CD4-positive, alpha-beta T cell treated with Interleukin-12 subunit alpha and Interleukin-12 subunit beta, for 1 hour (primary cell): ENCODE measurements at places on chromosomes 16 and 17.

GRCh38 chr16:2983706-2984136 lies 3.5 kb upstream of the PKMYT1 start:
- peak; percentile 73 for DNase-seq

DNA sequence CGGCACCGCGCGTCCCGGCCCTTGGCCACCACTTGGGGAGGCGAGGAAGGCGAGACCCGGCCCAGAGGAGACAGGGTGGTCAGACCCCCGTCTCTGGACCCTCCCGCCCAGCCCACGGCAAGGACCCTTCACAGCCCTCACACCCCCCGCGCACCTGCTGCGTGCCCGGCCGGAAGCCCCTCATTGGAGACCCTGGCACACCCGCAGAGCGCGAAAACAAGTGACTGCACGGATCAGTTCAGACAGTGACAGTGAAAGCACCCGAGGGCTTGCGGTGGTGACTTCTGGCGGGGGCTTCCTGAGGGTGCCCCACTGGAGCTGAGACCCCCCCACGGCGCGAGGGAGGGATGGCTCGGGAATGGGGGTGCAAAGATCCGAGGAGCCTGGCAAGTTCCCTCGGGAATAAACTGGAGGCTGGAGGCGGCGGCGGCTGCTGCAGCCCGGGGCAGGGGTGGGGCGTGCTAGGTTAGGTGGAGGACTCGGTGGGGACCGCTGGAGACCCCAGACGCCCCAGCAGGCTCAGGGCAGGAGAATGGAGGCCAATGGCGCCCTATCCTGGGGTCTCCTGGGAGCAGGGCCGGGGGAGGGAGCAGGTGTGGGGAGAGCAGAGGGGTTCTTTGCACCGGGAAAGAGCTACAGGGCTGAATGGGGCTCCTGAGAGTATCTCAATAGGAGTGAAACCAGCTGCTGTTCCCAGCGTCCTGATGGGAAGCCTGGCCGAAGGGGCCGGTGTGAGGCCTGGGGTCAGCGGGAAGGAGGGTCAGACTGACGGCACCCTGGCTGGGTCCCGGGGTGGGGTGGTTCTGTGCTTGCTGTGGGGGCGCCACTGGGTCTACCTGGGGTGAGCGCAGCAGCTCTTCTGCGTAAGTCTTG lies 824 bp upstream of the FBXL16 start:
- no peak for DNase-seq

DNA sequence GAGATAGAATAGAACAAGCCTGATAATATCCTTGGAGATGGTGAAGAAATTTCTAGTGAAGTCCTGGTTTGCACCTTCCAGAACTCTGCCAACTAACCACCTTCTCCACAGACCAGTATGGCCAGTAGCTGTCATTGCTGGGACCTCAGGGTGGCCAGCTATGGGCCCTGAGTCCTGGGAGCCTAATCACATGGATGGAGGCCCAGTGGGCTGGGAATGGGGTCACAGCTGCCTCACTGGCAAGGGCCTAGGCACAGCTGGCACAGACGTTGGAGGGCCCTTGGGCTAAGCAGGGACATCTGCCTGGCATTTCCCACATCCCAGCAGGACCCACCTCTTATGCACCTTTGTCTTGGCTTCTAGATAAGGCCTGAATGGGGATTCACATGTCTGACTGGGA lies 7.6 kb upstream of the WNT3 start:
- no peak for DNase-seq

DNA sequence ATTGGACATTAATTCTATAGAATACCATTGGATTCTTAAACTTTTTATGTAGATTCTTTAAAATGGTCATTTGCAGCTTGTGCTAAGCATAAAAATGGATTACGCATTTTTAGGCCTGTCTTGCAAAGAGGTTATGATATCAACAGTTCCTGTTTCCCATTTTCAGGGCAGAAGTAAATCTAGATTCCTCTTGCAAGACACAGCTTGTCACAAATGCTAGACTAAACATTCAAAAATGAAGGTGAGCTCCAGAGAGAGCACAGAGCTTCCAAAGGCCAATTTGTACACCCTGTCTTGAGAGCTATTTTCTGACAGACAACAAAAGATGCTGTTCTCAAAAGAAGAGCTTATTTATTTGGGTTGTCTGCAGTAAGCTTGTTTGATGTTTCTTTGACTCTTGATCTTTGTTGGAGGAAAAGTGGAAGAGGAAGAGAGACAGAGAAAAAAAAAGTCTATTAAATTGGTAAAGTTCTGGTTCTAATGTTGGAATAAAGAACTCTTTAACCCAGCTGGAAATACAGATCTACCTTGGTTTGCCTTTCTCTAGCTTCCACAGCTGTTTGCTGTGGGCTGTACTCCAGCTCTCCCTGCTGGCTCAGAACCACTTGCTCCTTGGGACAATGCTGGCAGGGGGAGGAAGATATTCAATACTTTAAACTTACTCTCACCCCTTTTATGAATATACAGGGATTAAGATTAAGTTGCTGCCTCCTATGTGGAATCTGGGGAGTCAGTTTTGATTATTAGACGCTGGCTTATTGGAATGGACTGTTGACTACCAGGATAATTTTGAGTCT lies 651.8 kb downstream of the CDH11 start:
- DNase-seq: no peak

- DNase-seq: no peak
These were observed 115.7 kb downstream of the TMEM114 start for GRCh38 chr16:8474587-8474986.

- DNase-seq: no peak
These were observed 997.6 kb upstream of the RBFOX1 start for GRCh38 chr16:6335072-6335471.

DNA sequence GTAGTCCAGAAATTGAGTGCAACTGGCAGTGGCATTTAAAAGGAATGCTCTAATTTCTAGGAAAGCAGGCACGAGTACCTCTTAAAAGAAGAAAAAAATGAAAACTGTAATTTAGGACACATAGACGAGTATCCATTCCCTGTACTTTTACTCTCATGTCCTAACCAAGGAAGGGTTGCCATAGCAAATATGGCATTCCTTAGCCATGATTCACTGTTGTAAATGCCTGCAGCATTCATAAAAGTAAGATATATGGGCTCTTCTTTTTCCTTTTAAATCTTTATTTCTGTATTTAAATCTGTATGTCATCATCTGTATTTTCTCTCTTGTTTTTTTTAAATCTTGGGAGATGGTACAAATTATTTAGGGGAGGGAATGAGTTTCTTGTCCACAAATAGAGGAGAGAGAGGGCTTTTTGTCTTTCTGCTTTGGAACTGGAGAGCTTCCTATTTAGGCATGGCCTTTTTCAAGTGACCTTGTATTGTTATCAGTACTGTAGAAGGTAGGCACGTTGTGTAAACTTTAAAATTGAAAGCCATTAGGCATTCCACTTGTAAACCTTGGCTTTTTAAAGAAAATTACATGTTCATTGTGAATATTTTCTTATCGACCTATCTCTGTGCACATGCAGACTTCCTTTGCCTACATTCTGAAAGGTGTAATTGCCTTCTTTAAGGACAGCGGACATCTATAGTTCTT lies 50.0 kb downstream of the TENT4B start:
- DNase-seq: no peak

DNA sequence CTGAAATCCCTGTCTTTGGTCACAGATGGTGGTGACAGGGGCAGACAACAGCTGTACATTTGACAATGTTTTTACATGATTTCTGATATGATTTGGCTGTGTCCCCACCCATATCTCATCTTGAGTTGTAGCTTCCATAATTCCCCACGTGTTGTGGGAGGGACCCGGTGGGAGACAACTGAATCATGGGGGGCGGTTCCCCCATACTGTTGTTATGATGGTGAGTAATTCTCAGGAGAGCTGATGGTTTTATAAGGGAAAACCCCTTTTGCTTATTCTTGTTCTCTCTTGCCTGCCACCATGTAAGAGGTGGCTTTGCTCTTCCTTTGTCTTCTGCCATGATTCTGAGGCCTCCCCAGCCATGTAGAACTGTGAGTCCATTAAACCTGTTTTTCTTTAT lies 353.9 kb downstream of the CPPED1 start:
- DNase-seq: no peak

- no peak for DNase-seq
These were observed 1.7 kb downstream of the CTDNEP1 start for GRCh38 chr17:7249830-7250229.

DNA sequence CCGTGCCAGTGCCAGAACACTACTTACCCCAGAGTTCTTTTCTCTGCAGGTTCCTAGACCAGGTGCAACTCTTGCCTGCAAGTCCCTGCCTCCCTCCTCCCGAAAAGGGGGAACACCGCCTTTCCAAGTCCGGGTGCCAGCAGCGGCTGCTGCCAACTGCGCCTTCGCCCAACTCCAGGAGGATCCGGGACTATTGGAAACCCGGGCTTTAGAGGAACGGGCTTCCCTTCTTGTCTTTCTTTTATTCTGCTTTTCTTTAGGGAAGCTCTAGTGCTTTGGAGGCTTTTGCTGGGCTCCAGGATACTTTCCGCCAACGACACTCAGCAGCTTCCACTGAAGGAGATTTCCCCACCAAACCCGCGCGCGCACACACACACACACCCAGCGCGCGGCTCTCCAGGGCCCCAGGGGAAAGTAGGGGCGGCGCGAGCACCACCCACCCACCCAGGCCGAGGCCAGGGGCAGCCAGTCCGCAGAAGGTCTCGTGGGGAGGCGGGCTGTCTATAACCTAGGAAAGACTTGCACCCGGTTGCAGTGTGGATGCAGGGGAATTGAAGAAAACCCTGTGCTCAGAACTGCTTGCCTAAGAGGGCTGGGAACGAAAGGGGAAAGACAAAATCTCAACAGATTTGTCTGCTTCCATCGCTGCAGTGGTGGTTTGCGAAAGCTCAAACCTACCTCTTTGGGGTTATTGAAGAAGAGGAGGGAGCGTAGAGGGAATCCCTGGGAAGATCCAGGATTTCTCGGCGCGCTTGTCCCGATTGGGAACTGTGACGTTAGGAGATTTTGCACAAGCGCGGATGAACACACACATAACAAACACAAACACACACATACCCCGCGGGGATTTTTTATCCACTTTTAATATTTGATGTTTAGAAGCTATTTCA lies 977 bp upstream of the CA10 start:
- no peak for DNase-seq

- no peak for DNase-seq
These were observed 8.3 kb downstream of the CCR7 start for GRCh38 chr17:40556884-40557414.

GRCh38 chr17:18070861-18071340 lies 16.8 kb upstream of the DRG2 start:
- no peak for DNase-seq

GRCh38 chr16:12769525-12769924 lies 34.2 kb downstream of the CPPED1 start:
- DNase-seq: no peak

GRCh38 chr17:3318336-3318735 lies 20.2 kb upstream of the OR3A1 start:
- DNase-seq: no peak

- no peak for DNase-seq
These were observed 236.0 kb upstream of the IRX3 start for GRCh38 chr16:54522584-54522983.

GRCh38 chr17:77863814-77864161 lies 94.7 kb upstream of the TNRC6C start:
- DNase-seq: no peak

- DNase-seq: no peak
These were observed 2.3 kb downstream of the SLC38A8 start for GRCh38 chr16:84040226-84040822.

DNA sequence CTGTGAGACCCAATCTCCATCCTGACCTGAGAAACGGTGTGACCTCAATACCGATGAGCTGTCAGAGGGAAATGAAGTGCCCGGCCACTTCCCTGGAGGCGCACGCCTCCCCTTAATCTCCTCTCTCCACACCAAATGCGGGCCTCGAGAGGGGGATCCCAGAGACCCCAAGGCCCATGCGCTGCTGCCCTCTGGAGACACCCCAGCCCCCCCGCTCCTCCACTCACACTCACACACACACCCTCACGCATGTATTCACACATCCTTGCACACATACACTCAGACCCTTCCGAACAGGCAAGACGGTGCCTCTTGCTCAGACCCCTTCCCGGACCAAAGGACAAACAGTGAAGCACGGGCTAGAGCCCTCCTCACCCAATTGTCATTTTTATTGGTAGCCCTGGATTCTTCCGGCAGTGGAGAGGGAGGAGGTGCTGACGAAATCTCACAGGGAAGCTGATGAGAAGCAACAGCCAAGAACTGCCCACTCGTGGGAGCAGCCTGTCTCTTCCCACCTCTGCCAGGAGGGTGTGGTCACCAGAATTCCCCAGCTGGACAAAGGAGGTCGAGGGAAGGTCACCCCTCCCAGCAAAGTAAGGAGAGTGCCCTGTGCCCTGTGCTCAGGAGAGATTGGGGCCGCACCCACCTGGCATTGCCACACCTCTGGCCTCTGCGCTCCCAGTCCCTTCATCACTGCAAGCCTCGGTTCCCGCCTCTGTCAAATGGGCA lies 136.0 kb upstream of the TNRC6C start:
- DNase-seq: no peak

GRCh38 chr16:80994451-80994850 lies 12.2 kb downstream of the CMC2 start:
- DNase-seq: no peak

DNA sequence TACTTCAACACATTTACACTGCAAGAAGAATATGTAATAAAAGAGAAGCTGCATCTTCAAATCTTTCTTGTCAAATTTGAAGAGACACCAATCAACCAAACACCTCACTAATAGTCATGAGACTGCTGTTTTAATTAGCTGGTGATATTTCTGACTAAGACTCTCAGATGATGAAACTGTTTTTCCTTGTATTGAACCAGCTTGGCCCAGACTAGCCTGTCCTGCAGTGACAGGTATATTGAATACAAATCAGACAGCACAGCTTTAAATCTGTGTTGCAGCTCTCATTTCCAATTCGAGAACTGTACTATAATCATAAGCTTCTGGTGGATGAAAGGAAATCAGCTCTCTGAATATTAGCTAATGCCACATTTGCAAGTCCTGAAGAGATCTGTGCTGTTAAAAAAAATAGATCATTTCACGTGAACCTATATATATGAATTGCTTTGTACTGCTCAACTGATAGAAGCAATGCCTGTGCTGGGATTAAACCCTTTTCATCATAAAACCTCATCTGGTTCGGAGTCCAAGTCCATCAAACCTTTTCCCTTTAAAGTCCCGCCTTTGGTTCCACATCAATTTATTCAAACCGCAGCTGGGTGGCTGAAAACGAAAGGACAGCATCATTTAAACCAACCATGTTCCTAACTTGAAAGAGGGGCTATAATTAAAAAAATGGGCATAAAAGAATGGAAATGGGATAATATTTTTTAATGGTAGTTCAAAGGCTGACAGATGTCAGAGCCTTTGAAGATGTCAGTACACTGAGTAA lies 306.2 kb downstream of the CEP112 start:
- no peak for DNase-seq

- DNase-seq: no peak
These were observed 117.7 kb downstream of the HS3ST3A1 start for GRCh38 chr17:13484020-13484419.

- DNase-seq: no peak
These were observed 37.2 kb downstream of the SKAP1 start for GRCh38 chr17:48392857-48393256.
